CD4-positive, alpha-beta T cell (primary cell): ENCODE measurements at places on chromosomes 4 and X.

DNA sequence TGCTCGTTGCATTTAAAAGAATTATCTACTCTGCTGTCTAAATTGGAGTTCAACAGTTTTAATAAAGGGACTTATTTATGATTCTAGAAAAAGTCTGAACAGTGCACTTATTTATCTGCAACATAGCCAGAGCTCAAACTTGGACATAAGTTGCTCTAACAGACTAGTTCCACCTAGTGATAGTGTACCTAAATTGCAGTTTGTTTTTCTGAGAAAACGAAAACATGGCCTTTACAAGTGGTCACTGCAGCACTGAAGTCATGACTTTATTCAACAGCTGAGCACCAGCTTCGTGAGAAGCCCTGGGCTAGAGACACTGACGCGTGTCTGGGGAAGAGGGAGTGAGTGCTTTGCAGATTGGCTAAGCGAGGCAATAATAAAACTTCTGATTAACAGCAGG is 77.3 kb upstream of the IGSF1 start:
- no peak for DNase-seq

GRCh38 chr4:92809381-92809780 is 505.6 kb downstream of the GRID2 start:
- no peak for DNase-seq

GRCh38 chr4:3111461-3111860 is 37.0 kb downstream of the HTT start:
- no peak for DNase-seq

GRCh38 chr4:43066415-43066814 is 173.9 kb downstream of the GRXCR1 start:
- no peak for DNase-seq

DNA sequence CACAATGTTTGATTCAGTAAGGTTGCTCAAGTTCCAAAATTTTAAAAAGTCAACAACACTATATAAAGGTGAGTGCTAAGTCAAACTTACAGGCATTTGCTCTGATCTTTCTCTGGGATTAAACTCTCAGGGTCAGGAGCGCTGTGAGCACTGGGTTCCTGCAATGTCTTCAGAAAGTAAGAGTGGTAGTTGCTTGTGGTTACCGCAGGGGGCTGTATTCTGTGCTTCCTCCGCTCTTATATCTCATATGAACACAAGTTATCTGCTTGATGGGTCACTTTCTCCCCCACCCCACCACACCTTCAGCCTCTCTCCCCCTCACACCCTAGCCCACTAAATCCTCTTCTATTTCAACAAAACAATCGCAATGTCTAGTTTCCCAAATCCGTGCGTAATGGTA is 116.4 kb upstream of the IGSF1 start:
- no peak for DNase-seq

GRCh38 chrX:23885803-23886202 is 21.9 kb downstream of the APOO start:
- no peak for DNase-seq

- DNase-seq: no peak
These were observed 114.5 kb upstream of the RBPJ start for GRCh38 chr4:26206339-26206738.

GRCh38 chrX:12421918-12422317 is 283.6 kb downstream of the FRMPD4 start:
- DNase-seq: no peak

DNA sequence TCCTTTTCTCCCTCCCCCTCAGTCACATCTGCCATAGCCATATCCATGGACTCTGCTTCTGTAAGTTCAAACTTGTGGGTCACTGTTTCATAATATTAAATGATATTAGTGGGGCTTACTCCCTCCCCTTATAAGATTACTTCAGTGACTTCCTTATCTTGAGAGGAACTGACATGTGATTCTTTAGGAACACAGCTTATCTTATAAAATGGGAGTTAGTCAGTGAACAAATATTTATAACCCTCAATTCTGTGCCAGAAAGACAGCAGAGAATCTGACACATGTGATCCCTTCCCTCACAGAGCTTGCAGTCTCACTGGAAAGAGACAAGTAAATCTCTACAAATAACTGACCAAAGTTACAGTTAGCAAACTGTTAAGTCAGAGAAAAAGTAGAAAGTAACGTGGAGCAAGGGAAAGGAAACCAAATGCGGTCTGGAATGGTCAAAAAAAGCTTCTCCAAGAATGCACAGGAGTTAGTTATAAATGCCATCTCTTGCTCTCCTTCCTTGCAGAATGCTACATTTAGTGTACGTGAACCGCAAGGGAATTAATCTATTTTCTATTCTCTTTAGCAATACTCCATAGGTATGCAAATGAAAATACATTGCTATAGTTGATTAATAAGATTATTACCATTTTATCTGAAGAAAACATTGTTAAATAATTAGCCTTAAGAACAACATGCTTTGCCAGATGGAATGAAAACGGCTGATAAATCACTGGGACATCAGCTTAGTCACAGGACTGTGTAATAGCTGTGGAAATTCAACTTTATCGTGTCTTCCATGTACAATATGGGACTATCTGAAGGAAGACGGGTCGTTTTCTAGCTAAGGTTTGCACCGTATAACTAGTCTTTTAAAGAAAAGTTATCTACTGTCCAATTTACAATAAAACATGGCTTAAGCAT is 29.0 kb downstream of the SGMS2 start:
- DNase-seq: no peak

GRCh38 chr4:16206848-16207247 is 19.4 kb downstream of the TAPT1 start:
- no peak for DNase-seq

GRCh38 chr4:176309046-176309445 is 10.7 kb upstream of the SPCS3 start:
- no peak for DNase-seq

GRCh38 chr4:102959496-102959895 is 60.0 kb downstream of the SLC9B1 start:
- no peak for DNase-seq

- DNase-seq: no peak
These were observed 349.5 kb upstream of the HAND2 start for GRCh38 chr4:173879509-173879908.

- DNase-seq: no peak
These were observed 12.8 kb downstream of the CLDN2 start for GRCh38 chrX:106932960-106933537.
